ENCODE measurements at places on chromosomes 11 and 22.

GRCh38 chr11:17864478-17864941 is 129.9 kb downstream of the KCNC1 start:
- DNase-seq: peak; percentile 40

- DNase-seq: peak; percentile 40
Observed at GRCh38 chr22:22576244-22576988, 17.4 kb upstream of the PRAME start.

DNA sequence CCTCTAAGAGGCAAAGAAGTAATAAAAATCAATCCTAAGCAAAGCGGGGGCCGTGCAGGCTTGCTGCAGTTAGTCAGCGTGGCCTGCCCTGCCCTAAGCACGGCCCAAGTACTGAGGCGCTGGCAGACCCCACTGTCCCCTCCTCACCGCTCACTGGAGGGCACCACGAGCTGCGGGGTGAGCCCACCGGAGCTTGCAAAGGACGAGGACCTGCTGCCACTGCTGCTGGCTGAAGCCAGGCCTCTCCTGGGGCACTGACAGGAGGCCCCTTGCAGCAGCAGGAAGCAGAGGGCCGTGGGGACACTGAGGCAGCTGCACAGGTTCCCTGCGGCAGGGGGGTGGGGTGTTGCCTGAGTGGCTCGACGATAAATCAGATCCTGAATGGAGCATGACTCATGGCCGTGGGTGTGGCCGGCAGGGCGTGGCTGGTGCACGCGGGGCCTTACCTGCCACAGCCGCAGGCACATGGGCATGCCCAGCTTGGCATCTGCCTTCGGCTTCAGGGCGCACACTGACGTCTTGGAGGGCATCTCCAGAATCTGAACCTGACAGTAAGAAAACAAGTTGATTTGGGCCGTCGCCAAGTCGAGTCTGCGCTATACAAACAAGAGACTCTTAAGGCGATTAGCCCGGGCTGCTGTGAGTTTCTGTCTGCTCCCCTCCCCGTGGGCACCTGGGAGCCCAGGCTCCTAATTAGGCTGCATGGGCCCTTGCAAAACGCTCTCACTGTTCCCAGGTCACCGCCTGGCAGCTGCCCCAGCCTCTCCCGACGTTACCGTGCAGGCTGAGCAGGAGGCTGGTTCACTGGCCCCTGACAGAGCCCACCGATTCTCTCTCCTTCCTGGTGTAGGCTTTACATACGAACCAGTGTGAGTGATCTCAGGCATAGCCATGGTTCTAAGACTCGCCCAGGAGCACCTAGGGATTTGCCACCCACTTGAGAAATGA is 45.9 kb downstream of the TBX1 start:
- DNase-seq: no peak

GRCh38 chr11:65432686-65433582 is 10.3 kb downstream of the NEAT1 start:
- DNase-seq: peak; percentile 71

GRCh38 chr11:86800960-86801272 is 574 bp downstream of the PRSS23 start:
- no peak for DNase-seq

GRCh38 chr11:103920933-103921332 is 115.5 kb upstream of the DDI1 start:
- DNase-seq: no peak

GRCh38 chr11:20489948-20490347 is 102.4 kb downstream of the PRMT3 start:
- DNase-seq: no peak

DNA sequence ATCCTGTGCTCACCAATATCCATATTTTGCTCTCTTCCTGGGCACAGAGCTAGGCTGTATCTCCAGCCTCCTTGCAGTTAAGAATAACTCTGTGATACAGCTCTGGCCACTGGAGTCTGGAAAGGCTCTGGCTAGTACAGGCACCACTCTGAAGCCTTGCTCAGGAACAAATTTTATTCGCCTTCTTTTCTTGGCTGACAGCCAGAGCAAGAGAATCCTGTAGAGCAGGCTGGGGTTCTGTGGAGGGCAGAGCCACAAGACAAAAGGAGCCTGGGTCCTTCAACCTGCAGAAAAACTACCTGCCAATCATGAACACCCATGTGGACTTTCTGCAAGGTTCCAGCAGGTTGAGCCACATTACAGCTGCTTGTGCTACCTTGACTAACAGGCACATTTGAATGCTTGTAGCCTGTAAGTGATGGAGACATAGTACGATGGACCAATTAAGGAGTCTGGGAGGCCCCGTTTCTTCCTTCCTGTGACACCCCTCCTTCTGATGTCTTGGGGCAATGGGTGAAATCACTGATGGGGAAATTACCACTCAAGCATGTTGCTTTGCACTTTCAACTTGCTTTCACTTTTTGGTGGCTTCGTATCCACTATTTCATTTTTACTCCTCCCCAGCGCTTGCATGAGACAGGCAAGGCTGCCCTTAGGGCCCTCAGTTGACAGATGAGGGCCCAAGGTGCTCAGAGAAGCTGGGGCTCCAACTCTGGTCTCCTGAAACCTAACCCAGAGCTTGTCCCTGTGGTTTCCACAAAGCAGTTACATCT is 267.2 kb upstream of the SYN3 start:
- DNase-seq: peak; percentile 58

GRCh38 chr11:64344787-64345186 is 4.8 kb downstream of the CCDC88B start:
- no peak for DNase-seq

- no peak for DNase-seq
Observed at GRCh38 chr11:102109896-102110760, at the start of gene YAP1. YAP1 (plus strand) TSS chr11:102110447; CDS start chr11:102110849, 402 bp downstream.

DNA sequence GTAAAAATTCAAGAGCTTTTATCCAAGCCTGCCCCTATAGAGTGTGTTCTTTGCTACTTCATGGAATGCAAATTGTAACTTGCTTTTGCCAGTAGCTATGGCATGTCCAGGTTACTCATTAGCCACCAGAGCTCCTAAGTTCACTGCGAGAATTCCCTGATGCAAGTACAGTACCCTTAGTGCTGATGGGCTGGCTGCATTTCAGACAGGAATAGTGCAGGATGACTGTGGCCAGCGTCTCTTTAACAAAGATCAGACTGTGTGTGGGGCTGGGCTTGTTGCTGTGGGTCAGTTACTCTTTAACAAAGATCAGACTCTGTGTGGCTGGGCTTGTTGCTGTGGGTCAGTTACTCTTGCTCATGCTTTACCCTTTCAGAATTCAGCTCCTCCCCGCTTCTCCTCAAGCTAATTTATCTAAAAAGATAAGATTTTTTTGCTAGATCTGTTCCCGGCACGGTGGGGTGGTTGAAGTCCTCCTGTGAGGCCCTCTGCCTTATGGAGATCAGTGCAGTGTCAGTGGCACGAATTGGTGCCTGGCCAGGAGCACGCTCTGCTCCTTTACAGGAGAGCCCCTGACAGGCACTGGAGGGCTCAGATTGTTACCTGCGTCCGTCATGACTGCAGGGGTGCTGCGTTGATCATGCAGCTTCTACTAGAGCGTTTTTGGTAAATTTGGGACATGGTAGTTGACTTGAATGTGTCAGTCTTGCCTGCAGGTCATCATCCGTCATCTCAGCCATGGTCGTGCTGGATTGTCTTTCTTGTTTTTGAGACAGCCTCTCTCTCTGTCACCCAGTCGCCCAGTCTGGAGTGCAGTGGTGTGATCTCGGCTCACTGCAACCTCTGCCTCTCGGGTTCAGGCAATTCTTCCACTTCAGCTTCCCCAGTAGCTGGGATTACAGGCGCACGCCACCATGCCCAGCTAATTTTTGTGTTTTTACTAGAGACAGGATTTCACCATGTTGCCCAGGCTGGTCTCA is 27.0 kb downstream of the AP2A2 start:
- no peak for DNase-seq

GRCh38 chr11:127074151-127074761 is 73.7 kb upstream of the KIRREL3 start:
- DNase-seq: peak; percentile 65

DNA sequence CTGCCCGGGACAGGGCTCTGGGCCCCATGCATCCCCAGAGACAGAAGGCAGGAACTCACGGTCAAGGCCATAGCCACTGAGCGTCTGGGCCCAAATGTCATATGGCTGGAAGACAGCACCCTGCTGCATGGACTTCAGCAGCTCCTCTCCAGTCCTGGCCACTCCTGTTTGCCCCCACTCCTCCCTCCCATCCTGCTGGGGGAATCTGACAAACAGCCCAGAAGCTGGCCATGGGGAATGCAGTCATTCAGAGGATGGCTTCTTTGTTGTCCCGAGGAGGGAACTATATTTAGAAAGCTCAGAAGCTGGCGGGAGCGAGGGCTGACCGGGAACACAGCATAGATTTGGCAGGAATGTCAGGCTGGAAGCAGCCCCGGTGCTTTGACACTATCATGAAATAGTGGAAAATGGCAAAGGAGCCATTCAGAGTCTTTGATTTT is 35.0 kb downstream of the DKK3 start:
- no peak for DNase-seq

GRCh38 chr11:16979703-16980622 is 34.3 kb downstream of the PLEKHA7 start:
- DNase-seq: no peak

GRCh38 chr11:92311616-92312449 is 87.2 kb downstream of the FAT3 start:
- DNase-seq: no peak

DNA sequence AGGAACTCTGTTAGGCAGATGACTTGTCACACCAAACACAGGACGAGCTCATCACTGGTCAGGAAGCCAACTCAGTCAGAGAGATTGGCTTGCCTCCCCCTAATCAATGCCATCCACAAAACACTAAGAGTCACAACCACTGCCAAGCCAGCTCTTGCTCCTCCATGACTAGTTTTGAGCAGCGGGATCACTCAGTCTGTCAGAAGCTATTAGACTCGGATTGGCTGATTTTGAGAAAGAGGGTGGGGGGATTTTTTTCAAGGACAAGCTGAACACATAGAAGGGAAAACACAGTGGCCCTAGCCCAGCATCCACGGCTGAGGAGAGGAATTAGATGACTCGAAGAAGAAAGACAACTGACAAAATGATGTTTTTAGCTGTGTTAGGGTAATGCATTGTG is 55.9 kb downstream of the SEZ6L start:
- no peak for DNase-seq

DNA sequence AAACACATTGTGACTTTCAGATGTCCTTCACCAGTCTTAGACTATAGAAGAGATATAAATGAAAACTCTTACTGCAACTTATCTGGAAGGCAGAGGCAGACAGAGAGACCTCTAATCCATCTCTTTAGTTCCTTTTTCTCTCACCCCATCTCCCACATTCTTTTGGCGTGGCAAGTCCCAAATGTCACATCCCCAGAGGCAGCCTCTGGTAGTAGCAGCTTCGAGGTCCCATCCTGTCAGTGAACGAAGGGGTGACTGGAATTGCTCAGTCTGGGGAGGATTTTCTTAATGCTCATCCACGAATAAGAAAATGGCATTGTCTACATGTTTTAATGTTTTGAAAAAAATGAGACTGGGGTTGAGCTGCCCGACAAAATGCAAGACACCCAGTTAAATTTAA is 201.4 kb downstream of the GRIA4 start:
- no peak for DNase-seq

DNA sequence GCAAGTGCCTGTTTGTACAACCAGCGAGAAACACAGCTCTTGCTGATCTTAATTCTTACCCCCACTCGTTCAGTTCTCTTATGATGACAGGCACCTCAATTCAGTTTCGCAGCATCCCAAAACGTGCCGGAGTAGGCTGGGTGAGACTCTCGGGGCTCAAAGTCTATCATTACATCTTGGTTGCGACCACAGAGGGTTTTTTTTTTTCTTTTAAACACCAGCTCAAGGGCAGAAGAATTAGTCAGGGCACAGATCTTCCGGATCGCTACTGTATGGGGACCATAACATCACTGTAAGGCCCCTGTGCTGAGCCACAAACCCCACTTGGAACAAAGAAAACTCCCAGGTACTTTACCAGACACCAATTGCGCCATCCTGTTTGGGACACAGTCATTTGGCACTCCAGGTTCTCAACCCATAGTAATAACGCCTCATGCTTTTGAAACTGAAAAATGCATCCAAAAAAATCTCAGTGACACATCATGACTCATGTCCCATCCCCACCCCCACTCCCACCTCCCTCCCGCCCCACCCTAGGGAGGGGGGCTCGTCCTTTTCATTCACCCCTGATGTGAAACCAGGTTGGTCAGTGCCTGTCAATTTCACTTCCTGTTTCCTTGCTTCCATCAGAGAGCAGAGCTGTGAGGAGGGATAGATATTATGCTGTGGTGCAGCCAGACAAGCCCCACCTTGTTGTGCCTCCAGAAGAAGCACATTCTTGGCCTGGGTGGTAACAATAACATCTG is 41.0 kb upstream of the CD5 start:
- peak; percentile 71 for DNase-seq

Measured in NAMALWA (cell line).